ENCODE measurements at places on chromosomes 5 and 9.

GRCh38 chr9:92196909-92197308 is 81.7 kb upstream of the SPTLC1 start:
- peak; percentile 21 for DNase-seq

DNA sequence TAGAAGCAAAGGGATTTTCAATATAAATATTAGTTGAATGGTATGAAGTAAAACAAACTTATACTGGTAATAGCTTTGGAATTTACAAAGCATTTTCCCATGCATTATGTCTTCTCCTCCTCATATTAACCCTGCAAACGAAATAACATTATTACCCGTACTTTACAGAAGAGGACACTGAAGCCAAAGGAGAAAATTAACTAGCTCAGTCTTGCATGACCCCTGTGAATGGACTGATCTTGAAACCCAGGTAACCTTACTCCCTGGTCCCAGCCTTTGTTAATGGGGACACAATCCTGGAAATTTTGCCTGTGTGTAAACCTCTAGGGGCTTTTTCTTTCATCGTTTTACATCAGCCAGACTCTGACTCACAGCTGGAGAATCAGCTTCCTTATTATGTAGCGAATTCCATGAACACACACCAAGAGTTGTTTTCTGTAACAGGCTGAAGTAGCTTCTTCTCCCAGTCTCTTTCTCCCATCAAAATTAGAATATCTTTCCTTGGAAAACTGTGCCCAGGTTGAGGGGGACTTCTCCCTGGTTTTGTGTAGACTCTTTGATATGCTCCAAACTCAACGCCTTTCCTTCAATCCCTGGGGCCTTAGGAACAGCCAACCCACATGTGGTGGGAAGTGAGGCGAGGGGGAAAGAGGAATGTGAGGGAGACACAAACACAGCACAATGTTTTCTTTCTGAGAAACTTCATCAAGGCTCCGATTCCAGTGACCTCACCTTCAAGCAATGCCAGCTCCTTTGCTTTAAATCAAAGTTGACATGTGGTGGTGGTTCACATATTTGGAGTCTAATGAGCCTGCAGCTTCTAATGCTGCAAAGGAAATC is 480.9 kb upstream of the PAPPA start:
- peak; percentile 100 for DNase-seq

DNA sequence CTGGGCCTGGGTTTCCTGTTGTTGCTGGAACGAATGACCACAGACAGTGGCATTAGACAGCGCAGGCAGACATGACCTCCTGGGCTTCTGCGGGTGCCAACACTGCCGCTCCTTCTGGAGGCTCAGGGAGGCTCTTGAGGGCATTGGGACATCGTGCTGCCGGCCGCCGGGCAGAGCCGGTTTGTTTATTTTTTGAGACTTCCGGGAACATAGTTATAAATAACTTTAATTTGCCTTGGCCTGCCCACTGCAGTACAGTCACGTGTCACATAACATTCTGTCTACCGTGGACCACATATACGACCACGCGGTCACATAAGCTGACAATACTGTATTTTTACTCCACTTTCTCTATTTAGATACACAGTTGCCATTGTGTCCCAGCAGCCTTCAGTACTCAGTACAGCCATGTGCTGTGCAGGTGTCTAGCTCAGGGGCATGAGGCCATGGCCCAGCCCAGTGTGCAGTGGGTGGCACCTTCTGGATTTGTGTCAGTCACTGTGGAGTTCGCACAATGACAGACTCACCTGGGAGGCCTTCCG is 8.2 kb upstream of the TOR4A start:
- no peak for DNase-seq

DNA sequence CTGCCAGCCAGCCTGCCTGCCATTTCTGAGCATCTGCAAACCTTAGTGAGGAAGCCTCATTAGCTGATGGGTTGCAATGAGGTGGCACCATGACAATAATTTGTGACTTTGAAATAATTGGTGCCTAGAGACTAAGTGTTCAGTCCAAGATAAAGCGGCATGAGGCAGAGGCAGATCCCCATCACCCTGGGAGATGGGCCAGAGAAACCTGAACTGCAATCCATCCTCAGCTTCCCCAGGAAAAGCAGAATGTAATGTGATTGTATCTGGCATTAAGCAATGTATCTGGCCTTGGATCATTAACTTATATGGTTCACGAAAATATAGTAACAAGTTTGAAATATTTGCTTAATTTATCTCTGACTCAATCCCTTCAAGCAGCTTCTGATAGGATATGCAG is 101.0 kb downstream of the SPOCK1 start:
- DNase-seq, result no peak

DNA sequence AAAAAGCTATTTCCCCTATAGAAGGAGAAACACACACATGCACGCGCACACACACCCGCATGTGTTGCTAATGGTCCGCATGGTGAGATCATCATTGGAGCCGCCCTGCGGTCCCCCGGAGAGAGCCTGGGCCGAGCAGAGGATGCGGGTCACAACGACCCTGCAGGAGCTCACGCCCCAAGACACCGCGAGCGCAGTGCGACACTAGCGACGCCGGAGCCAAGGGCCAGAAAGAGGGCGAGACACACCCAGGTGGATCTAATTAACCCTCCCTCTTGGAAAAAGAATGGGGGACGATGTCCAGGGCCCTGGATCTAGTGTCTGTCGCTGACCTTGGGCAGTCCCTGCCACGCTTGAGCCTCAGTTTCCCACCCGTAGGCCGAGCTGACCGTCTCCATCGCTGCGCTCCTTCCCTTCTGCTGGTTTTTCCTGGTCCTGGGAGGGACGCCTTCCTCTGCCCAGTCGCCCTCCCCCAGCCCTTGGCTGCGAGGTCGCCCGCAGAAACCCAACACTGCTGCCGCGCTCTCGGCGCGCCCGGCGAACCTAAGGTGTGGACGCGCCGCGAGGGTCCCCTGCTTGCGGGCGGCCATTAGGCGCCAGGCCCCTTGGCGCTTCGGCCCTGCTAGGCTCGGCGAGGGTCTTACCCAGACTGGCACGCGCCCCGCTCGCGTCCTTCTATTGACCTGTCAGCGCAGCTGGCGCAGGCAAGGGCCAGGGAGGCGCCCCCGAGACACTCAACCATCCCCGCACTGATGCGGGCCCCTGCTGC is 47.5 kb upstream of the RNF20 start:
- DNase-seq, result peak; percentile 55

DNA sequence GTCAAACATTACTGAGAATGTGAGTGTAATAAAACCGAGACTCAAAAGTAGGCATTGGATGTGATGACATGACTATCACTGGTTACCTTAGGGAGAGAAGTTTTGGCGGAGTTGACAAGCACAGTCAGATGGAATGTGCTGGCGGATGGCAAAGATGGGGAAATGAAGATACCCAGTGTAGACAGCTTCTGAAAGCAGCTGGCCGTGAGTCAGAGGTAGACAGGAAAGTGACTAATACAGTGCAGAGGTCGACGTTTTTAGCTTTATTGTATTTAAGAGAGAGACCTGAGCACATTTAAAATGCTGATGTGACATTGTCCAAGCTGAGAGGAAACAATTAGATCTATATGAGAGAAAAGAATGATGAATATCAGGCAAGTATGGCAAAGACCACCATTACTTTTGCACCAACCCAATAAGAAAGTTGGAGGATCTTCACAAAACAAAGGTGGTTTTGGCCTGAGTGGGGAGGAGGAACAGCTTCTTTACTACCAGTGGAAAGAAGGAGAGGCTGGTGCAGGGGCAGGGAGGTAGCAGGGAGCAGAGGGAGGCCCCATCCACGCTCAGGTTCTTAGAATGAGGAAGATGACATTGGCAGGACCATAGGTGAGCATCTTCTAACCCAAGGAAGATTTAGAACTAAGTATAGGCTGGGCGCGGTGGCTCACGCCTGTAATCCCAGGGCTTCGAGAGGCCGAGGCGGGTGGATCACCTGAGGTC is 36.7 kb upstream of the KCNIP1 start:
- peak; percentile 85 for DNase-seq

DNA sequence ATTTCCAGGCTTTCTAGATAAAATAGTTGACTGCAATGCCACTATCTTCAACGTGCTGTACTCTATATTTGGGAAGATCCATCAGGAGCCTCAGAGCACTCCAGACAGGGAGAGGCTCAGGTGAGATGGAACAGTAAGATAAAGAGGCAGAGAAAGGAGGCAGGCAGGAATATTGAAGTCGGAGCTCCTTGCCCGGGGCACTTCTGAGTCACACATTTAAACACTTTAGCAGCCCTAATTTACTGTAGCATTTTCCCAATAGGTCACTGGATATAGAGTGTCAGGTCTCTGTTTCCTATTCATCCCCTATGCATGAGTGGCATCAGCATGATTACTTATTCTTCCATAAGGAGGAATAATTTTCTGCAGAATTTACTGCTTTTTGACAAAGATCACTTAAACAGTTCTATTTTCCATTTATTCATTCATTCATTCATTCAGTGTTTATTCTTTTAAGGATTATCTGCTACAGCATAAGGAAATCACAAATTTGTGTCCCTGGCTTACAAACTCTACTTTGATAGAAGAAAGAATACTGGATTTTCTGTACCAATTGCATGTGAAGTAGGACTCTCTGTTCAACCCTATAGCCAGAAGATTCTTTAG is 170.7 kb downstream of the MAPKAP1 start:
- DNase-seq, result no peak

GRCh38 chr9:91038483-91039124 is 237.0 kb downstream of the SYK start:
- DNase-seq, result no peak

- no peak for DNase-seq
Measured at GRCh38 chr9:16672501-16672900, 198.0 kb downstream of the BNC2 start.

GRCh38 chr9:29456940-29457339 is 1883.7 kb upstream of the C9orf72 start:
- peak; percentile 67 for DNase-seq

- peak; percentile 1 for DNase-seq
Measured at GRCh38 chr5:103569313-103570060, 6.9 kb upstream of the NUDT12 start.

GRCh38 chr5:138082033-138082432 is 1.8 kb upstream of the WNT8A start:
- no peak for DNase-seq

DNA sequence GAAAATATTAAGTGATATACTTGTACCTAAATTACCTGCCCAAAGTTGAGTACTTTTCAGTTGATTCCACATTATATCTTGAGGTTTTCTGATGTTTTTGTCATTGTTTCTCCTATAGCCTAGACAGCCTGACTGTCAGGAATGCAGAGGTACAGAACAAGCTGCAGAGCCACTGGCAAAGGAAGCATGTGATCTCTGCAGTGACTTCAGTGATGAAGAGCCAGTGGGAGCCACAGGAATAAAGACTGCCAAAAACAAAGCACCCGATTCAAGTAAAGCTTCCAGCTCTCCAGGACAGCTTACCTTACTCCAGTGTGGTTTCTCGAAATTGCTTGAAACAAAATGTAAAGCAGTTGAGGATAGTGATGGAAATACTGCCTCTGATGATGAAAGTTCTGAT is 96.3 kb downstream of the ERCC6L2 start:
- no peak for DNase-seq

DNA sequence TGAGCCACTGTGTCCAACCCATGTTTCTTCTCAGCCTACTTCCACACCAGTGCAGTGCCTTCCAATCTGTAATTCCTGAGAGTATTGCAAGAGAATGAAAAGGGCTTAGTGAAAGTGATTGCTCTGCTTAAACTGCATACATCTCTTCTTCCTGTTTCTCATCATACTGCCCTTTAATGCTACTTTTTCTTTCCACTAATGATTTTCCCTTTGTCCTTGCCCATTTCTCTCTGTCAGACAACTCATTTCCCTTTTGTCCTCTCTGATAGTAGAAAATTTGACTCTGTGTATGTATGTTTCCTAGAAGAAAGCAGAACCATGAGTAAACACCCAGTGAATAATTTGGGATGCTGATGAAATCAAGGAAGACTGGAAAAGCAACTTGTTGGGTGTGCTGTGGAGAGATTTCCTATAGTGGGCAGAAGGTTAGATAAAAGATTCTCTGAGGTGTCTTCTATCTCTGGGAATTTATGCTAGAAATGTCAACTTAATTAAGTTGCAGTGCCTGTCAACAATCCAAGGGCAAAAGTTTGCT is 102.2 kb upstream of the CHD1 start:
- no peak for DNase-seq

DNA sequence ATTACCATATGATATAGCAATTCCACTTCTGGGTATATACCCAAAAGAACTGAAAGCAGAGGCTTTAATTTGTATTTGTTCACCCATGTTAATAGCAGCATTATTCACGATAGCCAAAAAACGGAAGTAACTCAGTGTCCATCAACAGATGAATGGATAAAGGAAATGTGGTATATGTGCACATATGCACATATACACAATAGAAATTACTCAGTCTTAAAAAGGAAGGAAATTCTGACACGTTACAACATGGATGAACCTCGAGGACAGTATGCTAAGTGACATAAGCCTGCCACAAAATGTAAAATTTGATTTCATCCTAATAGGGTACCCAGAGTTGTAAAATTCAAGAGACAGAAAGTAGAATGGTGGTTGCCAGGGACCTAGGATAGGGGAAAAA is 54.9 kb downstream of the NUP155 start:
- no peak for DNase-seq

DNA sequence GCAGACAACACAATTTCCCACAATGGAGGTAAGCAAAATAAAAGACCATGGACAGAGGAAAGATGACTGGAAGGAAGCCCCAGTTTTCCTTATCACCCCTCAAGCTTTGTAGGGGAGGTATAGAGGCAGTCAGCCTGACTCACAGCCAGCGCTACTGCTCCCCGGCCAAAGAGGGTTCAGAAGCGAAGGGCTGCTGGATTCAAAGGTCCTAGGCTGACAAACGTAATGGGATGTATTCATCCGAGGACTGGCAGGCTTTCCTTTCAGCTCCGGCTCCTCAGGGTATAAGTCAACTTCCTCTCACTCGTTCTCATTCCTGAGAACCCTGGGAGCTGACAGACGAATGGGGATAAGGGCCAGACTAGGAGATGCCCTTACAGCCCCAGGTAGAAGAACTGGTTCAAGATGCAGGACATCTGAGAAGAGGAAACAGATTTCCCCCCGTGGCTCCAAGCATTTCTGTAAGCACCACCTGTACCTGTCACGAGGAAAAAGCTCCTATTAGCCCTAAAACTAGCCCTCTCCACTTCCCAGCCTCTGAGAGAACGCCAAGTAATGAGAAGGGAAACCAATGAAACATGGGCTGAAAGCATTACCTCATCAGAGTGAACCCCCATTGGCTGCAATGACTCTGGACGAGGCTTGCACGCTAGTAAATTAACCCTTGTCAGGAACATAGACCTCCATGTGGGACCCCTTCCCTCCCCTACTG is 22.1 kb upstream of the FAM13B start:
- DNase-seq, result no peak

Measured in fibroblast of skin of scalp (primary cell).